ENCODE measurements at places on chromosomes 1 and 21.

- no peak for DNase-seq
Observed at GRCh38 chr1:230261928-230262650, 164.0 kb downstream of the PGBD5 start.

- DNase-seq: no peak
Observed at GRCh38 chr1:224251741-224252146, 68.7 kb downstream of the DEGS1 start.

- no peak for DNase-seq
Observed at GRCh38 chr1:198318085-198318484, 161.3 kb downstream of the NEK7 start.

DNA sequence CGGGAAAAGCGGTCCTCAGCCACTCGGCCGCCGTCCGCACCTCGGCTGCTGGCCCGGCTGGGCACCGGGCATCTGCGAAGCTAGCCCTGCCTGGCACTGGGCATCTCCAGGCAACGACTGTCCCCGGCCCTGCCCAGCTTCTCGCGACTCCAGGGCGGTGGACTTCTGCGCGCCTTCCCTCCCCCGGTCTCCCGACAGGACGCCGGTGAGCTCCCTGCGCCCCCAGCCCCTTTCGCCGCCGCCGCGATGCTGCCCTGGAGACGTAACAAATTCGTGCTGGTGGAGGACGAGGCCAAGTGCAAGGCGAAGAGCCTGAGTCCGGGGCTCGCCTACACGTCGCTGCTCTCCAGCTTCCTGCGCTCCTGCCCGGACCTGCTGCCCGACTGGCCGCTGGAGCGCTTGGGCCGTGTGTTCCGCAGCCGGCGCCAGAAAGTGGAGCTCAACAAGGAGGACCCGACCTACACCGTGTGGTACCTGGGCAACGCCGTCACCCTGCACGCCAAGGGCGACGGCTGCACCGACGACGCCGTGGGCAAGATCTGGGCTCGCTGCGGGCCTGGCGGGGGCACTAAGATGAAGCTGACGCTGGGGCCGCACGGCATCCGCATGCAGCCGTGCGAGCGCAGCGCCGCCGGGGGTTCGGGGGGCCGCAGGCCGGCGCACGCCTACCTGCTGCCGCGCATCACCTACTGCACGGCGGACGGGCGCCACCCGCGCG, 514 bp downstream of the FAM43B start:
- DNase-seq: no peak

DNA sequence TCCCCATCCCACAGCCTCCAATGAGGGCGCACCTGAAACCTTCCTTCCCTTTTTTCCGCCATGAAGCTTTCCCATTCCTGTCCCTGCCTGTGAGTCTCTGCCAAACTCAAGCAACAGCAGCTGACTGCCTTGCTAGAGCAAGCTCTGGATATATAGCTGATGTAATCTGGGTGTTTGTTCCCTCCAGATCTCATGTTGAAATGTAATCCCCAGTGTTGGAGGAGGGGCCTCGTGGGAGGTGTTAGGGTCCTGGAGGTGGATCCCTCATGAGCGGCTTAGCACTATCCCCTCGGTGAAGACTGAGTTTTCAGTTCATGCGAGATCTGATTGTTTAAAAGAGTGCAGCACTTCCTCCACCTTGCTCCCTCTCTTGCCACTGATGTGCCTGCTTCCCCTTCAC, 204.4 kb upstream of the MAP1LC3C start:
- no peak for DNase-seq

- peak; percentile 40 for DNase-seq
Observed at GRCh38 chr1:94247138-94248094, 10.0 kb upstream of the ARHGAP29 start.

DNA sequence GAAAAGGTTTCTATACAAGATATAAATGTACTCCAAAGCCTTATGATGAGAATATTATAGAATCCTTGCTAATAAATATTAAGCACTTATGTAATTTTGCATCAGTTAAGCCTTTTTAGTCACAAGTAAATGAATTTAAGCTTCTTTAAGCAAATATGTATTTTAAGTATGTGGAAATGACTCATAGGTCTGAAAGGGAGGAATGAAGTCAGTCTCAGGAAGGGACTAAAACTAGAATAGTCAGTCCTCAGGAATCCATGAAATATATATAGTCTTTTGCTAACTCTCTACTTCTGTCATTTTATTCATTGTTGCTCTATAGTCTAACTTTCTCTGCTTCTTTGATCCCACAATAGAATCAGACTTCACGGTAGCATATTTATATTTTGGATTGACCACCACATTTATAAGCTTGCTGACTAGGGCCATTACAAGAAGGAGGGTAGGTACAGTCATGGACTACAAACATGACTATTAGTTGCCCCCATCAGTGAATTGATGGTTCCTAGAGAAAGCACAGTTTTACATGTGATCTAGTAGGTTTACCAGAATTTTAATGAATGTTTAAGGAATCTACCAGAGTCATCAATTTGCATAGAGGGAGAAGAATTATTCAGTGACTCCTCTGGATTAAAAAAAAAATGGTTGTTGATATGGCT, 20.2 kb upstream of the RABGGTB start:
- DNase-seq: peak; percentile 63

- DNase-seq: no peak
Observed at GRCh38 chr21:46544824-46545223, 60.1 kb downstream of the S100B start.

GRCh38 chr1:7960867-7961215, 670 bp upstream of the PARK7 start:
- no peak for DNase-seq

DNA sequence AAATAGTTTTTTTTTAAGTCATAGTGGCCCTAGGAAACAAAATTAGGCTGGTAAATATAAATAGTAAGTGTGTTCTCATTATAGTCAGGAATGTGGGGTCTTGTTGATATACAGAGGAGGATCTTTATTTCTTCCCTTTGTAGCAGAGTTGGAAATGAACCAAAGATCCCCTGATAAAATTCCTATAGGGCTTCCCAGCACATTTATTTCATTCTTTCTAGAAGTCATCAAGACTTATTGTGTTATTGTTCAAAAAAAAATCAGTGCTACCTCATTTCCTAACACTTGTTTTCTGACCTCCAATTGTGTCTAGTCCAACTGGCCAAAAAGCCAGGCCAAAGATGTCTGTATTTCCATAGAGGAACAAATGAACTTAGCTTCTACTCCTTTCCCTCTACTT, 7.6 kb upstream of the PLEKHO1 start:
- no peak for DNase-seq

GRCh38 chr1:175803413-175803812, 60.0 kb upstream of the TNR start:
- no peak for DNase-seq

DNA sequence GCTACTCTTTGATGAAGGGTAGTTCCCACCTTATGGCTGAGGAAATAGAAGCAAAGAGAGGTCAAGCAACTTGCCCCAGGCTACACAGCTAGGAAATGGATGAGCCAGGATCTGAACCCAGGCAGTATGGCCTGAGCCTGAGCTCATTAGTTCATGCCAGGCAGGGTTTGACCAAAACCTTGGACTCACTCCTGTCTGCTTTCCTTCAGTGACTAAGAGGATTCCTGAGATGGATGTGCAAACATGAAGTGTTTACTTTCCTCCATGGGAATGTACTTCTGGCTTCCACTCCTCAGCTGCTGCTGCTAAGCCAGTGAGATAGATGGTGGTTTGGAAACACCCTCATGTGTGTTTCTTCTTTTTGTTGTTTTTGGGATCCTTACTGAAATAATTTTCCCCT, 35.1 kb upstream of the ERRFI1 start:
- DNase-seq: peak; percentile 95

- peak; percentile 48 for DNase-seq
Observed at GRCh38 chr1:21801100-21801499, 11.0 kb upstream of the LDLRAD2 start.

- DNase-seq: no peak
Observed at GRCh38 chr1:64263856-64264255, 60.4 kb downstream of the UBE2U start.

GRCh38 chr1:155715777-155716176, 26.9 kb downstream of the DAP3 start:
- no peak for DNase-seq

DNA sequence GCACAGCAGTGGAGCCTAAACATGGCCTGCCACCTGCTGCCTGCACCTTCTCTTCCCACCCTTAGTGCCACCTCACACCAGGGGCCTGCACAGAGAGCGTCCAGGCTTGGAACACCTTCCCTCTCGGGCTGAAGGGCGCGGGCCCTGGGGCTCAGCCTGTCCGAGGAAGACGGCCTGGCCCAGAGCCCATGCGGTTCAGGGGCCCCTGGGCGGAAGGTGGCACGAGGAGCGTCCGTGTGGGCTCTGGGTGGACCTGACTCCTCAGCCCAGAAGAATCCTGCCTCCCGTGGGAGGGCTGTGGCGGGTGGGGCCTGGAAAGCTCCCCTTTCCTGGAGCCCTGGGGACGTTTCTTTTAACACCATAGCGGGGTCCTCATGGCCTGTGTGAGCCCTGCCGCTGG, 19.4 kb downstream of the DFFB start:
- no peak for DNase-seq

GRCh38 chr1:14826731-14827326, 228.3 kb downstream of the KAZN start:
- no peak for DNase-seq

GRCh38 chr1:180193141-180194047, 36.7 kb upstream of the LHX4 start:
- no peak for DNase-seq

GRCh38 chr1:66542811-66543767, 9.1 kb downstream of the SGIP1 start:
- DNase-seq: no peak

GRCh38 chr1:11719313-11720032, 16.5 kb upstream of the AGTRAP start:
- peak; percentile 7 for DNase-seq

DNA sequence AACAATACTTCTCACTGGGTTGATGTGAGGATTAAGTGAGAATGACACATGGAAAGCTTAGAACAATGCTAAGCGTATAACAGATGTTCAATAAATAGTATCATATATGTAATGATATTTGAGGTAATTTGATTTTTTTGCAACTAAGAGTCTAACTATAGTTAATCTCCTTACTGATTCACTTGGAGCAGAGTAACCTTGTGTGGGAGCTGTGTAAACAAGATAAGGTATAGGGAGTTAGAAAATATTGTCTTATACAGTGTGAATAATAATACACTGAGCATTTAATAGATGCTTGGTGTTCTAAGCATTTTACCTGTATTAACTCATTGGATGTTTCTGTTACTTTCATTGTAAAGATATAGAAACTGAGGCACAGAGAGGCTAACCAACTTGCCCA, 15.9 kb downstream of the RALGPS2 start:
- DNase-seq: no peak

DNA sequence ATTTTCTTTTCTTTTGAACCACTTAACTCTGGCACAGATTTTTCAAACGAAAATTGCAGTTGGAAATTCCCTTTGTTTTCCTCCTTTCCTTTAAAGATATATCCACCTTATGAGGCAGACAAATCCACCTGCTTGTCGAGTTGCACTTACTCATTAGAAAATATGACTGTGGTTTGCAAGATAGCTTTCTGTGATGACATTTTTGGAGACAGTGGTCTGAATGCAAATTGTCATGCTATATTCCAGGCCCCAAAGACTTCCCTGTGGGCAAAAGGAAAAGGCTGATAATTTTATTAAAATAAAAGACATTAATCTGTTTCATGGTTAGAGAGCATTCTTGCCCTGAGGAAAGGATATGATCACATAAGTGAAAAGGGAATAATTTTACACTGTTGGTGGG, 120.6 kb downstream of the TNFSF18 start:
- DNase-seq: no peak

- DNase-seq: no peak
Observed at GRCh38 chr21:28640326-28640725, 352.4 kb downstream of the LTN1 start.

DNA sequence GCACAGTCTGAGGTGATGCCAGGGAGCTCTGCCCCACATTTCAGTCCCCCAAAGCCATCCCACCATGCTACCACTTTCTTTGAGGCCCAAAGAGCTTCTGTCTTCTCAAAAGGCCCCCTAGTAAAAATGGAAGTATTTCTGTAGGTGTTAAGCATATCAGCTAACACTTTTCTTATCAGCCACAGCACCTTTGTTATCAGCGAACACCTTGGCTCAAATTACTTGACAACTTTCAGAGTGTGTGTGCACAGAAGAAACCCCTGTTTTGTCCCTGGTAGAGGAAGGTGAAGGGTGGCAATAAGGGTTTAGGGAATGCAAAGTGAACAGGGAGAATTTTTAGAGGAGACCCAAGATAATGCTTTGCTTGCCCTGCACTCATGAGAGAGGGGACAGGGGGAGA, 54.8 kb upstream of the GJA8 start:
- no peak for DNase-seq

DNA sequence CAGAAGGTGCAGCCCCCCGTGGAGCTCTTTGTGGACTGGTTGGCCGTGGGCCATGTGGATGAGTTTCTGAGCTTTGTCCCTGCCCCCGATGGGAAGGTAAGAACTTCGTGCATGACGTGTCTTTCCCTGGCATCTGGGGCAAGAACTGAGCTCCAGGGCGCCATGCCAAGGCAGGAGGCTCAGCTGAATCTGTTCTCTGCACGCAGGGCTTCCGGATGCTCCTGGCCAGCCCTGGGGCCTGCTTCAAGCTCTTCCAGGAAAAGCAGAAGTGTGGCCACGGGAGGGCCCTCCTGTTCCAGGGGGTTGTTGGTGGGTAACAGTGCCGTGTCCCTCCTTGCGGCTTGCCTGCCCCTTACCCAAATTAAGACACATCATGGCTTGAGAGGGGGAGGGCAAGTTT, 27.7 kb downstream of the PADI3 start:
- DNase-seq: peak; percentile 94

DNA sequence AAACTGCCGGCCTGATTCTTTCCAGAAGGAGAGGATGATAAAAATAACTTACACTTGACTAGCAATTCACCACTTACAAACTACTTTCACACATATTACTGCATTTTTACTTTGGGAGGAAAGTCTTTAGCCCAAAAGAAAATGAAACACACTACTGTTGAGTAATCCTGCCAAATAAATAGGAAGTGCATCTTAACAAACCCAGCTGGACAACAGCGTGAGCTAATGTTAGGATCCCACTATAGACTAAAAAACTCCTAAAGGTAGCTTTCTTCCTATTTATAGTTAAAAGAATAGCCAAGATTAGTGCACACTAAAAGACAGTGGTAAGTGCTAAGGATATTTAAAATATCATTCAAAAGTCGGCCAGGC, 83.8 kb downstream of the HSF2BP start:
- no peak for DNase-seq

- no peak for DNase-seq
Observed at GRCh38 chr1:151113877-151114276, 32.6 kb downstream of the SEMA6C start.

- no peak for DNase-seq
Observed at GRCh38 chr21:17693801-17694200, 81.1 kb upstream of the BTG3 start.

- DNase-seq: peak; percentile 99
Observed at GRCh38 chr1:183267646-183268431, 81.8 kb downstream of the LAMC2 start.

Data from NCI-H226 (cell line).